ENCODE measurements at places on chromosomes 12 and 14.

GRCh38 chr14:78302841-78303240 is 132.7 kb downstream of the NRXN3 start:
- DNase-seq: no peak

DNA sequence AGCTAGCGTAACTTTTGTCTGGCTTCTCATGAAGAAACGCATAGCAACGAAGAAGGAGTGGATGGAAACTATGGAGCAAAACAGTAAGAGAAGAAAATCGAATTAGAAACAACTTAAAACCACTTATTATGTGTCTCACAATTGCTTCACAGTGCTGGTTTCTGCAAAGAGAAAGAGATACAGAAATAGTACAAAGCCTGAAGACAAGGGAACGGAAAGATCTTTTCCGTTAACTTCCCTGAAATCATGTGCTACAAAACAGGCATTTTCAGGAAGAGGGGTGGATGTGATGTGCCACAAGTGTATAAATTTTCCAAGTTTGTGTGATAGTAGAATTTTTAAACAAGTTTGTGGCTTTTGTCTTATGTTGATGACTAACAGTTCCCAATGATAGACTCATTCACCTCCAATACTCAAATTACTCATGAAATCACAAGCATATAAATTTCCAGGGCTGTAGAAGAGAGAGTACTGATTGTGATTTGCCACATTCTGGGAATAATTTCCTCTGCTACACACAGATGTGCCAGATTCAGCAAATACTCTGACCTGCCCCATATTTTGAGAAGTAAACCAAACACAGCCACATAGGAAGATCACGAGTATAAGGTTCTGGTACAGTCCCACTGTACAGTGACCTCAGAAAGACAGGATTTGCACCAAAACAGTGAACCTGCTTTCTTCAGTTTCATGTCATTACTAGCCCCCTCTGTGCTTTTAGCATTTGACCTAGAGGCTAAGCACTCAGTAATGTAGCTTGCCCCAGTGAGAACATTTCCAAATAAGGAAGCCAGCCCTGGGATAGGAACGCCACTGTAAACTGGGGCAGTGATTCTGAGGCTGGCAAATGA is 41.4 kb upstream of the PPFIA2 start:
- no peak for DNase-seq

DNA sequence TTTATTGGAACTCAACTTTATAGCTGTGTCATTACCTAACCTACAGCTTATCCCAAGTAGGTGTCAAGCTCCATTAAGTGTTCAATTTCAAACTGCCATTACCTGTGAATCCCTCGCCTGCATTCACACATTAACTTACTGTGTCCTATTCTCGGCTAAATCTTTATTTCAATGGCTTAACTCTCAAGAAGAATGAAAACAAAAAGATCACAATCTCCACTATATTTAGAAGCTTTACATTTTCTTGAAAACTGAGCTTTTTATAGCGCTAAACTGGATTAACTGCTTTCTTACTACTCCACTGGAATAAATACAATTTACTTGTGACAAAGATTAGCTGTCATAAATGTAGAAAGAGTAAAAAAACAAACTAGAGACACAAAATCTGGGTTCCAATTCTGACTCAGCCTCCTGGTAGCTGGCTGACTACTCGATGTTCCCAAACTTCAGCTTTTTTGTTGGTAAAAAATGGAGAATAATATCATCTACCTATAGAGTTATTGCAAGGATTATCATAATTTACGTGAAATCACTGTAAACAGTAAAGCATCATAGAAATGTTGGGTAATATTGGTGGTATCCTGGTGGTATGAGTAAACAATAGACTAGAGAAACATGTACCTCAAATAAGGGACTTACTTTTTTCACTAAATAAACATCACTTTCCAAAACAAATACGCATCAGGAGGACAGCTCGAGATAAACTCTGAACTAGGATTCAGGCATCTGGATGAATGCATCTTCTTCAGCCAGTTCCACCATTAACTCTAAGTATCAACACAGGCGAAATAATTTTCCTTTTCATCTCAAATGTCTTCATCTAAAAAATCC is 1.7 kb downstream of the RALGAPA1 start:
- DNase-seq: no peak

- DNase-seq: no peak
These were observed 32.9 kb downstream of the DMAC2L start for GRCh38 chr14:50344876-50345563.

- DNase-seq: no peak
These were observed 2.1 kb downstream of the KRT83 start for GRCh38 chr12:52319097-52319496.
